ENCODE measurements at places on chromosomes 3 and 15.

GRCh38 chr3:134186391-134186790 lies 64.3 kb downstream of the RYK start:
- no peak for DNase-seq

DNA sequence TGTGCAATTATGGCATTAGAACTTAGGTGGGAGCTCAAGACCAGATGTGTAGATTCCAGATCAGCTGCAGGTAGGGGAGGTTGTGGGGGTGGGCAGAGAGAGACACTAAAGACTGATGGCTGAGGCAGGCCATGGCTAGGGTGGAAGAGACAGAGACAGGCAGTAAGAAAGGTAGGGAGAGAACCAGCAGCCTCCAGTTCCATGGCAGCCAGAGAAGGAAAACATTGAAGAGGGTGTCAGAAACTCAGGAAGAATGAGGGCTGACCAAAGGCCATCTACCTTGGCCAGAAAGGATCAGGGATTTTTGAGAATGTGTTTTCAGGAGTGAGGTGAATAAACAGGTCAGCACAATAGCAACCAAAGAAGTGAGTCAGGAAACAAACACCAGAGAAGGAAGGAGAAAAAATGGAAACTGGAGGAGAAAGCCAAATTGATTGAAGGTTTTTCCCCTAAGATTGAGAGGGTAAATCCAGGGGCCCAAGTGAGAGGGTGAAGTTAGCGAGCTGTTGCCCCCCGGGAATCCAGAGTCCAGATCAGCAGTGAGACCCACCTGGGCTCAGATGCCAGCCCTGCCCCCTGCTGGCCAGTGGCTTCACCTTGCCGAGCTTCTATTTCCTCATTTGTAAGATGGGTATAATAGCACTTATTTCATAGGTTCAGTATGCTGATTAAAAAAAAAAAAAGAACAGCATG lies 41.0 kb downstream of the ABHD2 start:
- DNase-seq: no peak

- no peak for DNase-seq
Measured at GRCh38 chr3:79521221-79521848, 246.5 kb downstream of the ROBO1 start.

DNA sequence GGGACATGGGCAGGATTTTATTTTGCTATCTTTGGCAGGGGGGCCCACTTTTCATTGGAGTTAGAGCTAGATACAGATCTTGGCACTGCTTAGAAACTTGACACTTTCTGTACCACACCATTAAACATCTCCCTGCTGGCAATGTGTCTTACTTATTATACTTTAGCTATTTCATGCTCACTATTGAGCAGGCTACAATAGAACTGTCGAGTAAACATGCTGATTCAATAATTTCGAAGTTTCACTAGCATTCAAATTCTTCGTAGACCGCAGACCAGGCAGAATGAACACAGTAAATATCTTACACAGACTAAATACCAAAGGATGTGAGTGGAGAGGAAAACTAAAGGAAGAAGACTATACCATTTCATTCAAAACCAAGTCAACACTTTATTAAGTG lies 180.8 kb downstream of the UNC13C start:
- no peak for DNase-seq

- no peak for DNase-seq
Measured at GRCh38 chr3:55247666-55248065, 239.4 kb downstream of the WNT5A start.

DNA sequence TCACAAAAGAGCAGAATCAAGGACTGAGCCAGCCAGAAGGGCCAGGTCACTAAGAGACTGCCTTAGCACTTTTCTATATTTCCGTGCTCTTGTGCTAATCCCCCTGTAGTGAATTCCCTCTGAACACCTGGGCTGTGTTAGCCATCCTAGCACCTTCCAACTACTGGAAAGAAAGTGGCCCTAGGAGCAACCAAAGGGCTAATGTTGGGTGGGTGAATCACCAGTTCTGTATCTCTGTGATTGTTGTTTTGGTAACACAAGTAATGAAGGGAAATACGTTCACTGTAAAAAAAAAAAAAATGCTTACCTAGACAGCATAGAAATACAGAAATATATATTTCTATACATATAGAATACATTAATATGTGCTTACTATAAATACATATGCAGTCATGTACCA lies 43.9 kb downstream of the PXYLP1 start:
- no peak for DNase-seq

DNA sequence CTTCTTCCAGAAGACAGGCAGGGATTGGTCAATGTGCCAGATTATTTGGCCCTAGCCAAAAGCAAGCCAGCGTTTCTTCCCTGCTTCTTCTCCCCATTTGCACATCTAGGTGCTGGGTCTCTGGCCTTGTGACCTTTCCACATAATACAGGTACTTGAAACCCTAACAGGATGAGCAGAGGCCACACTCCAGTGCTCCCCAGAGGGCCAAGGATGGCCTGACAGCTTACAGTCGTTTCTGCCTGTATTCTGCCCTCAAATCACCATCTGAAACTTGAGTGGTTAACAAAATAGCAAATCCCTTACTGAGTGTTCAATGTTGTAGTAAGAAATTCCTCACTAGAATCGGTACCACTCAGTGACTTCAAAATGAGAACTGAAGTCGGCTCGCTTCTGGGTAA lies 29.1 kb downstream of the MKRN2 start:
- DNase-seq: no peak
